Right ventricle myocardium superior (tissue), 1 donor: ENCODE measurements at places on chromosomes 7 and 10. TPM values are rescaled to one million over a fixed set of nuclear protein-coding genes. Genes with fewer than 3 reads are reported as not detected.

GRCh38 chr10:74953214-74953613, 126.8 kb downstream of the KAT6B start:
- DNase-seq, result no peak

- no peak for DNase-seq
Measured at GRCh38 chr10:69317175-69317604, 38.9 kb downstream of the HK1 start.

- DNase-seq, result no peak
Measured at GRCh38 chr10:35925493-35925892, 283.4 kb upstream of the FZD8 start.

DNA sequence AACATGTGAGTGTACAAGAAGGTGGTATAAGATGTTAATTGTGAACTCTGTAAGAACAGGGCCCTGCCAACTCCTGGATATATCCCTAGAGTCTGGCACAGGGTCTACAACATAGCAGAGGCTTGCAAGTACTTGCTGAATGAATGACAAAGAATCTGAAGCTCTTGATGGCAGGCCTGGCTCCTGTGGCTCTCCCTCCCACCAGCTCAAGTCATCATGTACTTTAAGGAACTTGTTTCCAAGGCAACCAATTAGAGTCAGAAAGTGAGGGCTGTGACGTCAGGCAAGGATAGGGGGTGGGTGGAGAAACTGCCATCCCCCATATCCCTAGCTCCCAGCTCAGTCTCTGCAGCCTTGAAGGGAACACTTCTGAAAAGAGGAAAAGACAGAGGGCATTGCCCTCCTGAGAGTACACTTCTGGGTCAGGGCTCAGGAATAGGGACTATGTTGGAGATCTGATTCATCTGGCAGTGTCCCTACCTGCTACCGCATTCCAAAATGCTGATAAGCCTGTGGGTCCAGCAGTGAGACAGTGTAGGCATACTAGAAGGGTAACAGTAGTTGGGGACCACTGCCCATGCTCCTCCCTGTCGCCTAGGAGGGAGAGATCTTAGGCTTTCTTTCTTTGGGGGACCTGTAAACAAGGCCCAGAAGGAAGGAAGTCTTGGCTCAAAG, 34.6 kb upstream of the BTRC start:
- no peak for DNase-seq

- DNase-seq, result no peak
Measured at GRCh38 chr10:56881218-56881617, 520.2 kb upstream of the ZWINT start.

GRCh38 chr10:99433378-99434020, 3.1 kb upstream of the GOT1 start:
- no peak for DNase-seq

DNA sequence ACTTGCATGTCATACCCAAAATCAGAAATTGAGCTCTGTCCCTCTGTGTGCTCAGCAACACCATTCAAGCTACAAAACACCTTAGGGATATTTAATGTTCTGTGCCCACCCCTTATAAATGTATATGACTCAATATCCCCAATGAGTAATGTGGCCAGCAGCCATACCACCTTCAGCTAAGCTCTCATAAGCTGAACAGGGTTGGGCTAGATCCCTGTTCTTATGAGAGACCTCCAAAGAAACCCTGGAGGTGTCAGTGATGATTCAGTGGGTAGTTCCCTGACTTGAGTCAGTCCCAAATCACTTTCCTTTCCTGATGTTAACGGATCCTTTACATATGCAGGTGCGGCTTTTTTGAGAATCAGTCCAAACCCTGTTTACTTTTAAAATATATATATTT, 253.8 kb downstream of the CREB5 start:
- no peak for DNase-seq

Gene ENTPD1
- total RNA-seq, result 6.0 TPM
